ENCODE measurements at places on chromosomes 16 and 17.

GRCh38 chr16:20762404-20763123, 1.2 kb upstream of the ACSM3 start:
- DNase-seq, result no peak

DNA sequence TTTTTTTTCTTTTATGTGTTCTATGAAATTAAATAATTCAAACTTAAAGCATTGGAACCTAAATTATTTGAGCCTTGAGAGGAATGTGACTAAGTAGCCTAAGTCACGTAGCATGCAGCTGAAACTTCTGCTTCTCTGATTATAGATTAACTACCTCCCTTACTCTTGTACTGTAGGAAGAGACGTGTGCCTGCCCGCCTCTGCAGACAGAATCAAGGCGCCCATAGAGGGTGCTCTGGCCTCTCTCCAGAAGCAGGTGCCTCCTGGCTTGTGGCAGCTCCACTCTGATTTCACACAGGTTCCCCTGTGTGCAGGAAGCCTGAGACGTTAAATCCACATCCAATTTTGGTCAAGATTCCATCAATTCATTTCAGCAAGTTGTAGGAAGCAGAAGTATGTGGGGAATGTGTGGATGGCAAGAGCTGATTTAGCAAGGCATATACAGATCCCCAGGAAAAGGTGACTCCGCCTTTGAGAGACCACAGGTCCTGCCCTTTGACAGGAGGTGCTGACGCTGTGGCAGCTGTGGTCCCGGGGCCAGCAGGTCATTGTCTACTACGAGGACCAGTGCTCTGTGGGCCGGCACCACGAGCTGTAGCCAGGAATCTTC, 1418.8 kb downstream of the CDH11 start:
- no peak for DNase-seq

- no peak for DNase-seq
Observed at GRCh38 chr16:23408823-23409298, 44.1 kb downstream of the COG7 start.

- DNase-seq, result no peak
Observed at GRCh38 chr17:72560303-72561247, 439.8 kb downstream of the SOX9 start.
